ENCODE measurements at places on chromosomes 4 and X.

DNA sequence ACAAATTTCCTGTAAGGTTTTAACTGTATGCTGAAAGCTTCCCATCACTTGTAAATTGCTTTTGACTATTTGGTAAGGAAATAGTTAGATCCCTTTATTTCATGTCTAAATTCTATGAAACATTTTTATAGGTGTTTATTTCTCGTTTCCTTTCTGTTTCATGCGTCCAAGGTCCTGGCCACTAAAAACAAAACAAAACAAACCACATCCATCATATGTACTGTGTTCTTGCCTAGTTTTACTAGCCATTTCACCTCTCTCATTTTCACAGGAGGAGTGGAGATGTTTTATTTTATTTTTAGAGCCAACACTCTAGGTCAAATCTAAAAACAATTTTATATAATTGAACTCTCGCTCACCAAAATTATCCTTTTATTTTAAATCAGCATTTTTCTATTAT lies 375.2 kb upstream of the CTSO start:
- no peak for DNase-seq

DNA sequence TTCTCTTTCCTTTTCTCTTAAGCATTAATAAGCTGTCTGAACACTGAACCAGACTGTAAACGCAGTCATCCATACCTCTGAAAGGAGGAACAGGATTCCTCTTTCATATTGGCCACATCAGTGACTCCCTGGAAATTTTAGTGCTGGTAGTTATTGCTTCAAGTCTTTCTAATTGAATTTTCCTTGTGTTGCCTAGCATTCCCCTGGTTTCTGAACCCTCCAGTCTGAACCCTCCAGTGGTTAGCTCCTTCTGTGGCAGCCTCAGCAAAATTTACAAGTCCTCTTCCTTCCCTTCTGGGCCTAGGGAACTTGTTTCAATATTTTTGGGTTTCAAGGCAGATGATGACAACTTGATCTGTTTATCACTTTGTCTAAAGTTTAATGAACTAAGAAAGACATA lies 7.9 kb downstream of the SPARCL1 start:
- DNase-seq: no peak

GRCh38 chr4:13328591-13328990 lies 155.5 kb downstream of the RAB28 start:
- DNase-seq: peak; percentile 78

DNA sequence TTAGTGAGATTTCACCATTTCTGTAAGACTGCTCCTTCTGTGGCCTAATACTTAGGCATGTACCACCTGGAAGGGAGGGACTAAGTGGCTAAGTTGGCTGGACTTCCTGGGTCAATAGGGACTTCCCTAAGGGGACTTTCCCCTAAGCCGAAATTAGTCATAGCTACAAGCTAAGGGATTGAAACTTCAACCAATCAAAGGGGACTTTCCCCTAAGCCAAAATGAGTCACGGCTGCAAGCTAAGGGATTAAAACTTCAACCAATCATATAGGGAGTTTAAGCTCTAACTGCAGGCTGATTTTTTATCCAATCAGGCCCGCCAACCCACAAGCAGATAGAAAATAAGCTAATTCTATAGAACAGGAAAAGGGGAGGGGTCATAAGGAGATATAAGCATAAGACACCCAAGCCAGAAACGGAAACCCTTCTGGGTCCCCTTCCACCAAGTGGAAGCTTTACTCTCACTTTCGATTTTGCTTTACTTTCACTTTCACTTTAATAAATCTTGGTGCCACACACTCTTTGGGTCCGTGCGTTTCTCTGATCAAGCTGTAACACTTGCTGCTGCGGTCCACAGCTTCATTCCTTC lies 382.8 kb downstream of the KLHL4 start:
- DNase-seq: no peak

DNA sequence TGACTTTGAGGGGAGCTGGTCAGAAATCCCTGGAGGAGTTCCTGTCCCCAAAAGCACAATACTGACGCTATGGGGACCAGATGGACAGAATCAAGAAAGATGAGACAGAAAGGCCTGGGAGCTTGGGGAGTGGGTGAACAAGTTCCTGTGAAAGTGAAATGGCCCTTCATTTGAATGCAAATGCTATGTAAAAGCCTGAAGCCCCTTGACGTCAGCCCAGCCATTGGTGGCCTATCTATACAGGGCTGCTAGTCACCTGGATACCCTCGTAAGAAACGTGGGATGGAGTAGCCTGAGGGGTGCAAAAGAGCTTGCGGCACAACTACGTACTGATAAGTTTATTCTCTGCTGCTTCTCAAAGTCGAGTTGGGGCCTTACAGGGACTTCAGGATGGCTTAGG lies at the start of gene CDX4:
Gene CDX4, plus strand, starts transcription at position 223 of the 400 bp plus-strand sequence. CDS start 201 bp downstream, outside the sequence.
- no peak for DNase-seq

DNA sequence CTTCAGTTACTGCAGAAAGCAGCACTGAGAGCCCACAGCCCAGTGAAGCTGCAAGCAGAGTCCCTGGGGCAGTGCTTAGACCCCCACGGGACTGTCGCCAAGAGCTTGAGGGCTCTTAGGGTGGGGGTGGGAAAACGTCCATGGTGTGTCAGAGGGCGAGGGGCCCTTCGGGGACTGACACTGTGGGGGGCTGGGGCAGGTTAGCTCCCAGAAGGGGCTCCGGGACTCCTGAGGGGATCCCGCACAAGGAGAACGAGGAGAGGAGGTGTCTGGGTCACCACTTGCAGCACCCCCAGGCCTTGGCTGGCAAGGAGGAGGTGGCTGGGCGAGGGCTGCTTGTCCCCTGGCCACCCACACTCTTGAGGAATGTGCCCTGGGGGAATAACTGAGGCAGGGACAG lies 20.8 kb downstream of the NAT8L start:
- no peak for DNase-seq

Data from GM23248 (cell line).